ENCODE measurements at places on chromosomes 5 and 9. TPM values are rescaled to one million over a fixed set of nuclear protein-coding genes. Genes with fewer than 3 reads are reported as not detected.

The IGFBPL1 gene
- total RNA-seq, result 8.8 TPM

DNA sequence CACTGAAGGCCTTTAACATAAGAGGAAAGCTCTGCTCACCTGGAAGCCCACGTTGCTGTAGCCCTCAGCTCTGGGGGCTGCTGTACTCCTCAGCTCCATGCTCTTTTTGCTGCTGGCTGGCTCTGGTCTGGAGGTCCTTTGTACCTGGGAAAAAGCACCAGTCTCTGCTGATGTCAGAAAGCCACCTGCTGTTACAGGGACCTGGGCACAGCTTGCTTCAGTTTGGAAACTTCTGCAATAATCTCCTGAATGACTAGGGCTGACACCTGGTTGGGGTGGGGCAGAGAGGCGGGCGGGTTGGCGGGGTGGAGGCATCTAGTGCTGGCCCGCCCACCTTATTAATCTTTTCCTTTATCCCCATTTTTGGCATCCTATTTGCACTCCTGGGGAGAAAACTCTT, at the start of gene SLC28A3:
Gene SLC28A3 (minus strand): TSS at position 224 of the 400 bp plus-strand sequence. CDS start 125 bp downstream, at position 99.
- DNase-seq, result no peak

DNA sequence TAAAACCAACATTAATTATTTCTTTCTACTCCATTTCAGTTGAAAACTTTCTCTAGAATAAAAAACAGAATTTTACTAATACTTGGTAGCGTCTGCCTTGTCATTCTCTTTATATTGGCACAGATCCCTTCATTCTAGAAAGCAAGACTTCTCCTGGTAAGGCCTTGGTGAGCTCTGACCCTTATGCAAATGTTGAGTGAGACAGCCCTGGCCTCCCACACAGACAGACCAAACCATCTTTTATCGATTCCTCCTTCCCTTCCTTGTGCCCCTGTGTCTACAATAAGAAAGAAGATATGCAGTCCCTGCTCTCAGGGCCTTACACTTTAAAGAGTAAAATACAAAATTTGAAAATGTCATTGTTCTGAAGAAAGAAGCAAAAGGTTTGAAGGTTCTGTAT, 262.2 kb downstream of the EFNA5 start:
- DNase-seq, result no peak

GRCh38 chr5:134267366-134268018, 41.6 kb upstream of the PPP2CA start:
- DNase-seq, result no peak

- no peak for DNase-seq
These were observed 159.5 kb upstream of the GRAMD2B start for GRCh38 chr5:126263591-126264184.

The CCDC171 gene
- total RNA-seq, result 0.94 TPM

The RIC1 gene
- 22.0 TPM for total RNA-seq

DNA sequence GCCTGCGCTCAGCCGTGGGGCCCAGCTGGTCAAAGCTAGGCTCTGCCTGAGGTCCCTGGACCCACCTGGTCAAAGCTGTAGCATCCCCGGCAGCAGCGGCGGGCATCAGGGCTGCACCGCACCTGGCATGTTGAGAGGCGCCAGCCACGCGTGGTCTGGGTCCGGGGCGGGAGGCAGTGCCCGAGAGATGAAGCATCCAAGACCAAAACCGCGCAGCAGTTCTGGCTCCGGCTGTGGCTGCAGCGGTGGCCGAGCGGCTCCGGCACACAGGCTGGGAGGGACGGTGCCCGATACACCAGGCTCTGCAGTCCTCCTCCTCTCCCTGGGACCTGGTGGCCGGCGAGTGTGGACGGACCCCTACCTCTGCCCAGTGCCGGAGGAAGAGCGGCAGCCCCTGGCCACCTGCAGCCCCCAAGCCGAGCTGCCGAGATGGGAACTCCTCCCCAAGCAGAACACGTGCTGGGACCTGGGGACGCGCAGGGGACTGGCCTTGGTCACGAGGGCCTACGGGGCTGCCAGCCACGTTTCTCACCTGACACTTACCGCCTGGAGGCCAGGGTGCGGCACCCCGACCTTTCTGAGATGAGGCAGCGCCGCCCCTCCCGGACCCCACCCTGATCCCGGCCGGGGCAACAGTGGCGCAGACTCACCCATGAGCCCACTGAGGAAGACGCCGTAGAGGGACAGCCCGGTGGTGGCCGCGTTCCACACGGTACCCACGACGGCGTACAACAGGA, 33.0 kb downstream of the SLC9A3 start:
- no peak for DNase-seq

GRCh38 chr9:77486968-77487367, 161.2 kb downstream of the GNA14 start:
- DNase-seq, result no peak

GRCh38 chr5:102018690-102019089, 277.4 kb downstream of the SLCO4C1 start:
- DNase-seq, result no peak

DNA sequence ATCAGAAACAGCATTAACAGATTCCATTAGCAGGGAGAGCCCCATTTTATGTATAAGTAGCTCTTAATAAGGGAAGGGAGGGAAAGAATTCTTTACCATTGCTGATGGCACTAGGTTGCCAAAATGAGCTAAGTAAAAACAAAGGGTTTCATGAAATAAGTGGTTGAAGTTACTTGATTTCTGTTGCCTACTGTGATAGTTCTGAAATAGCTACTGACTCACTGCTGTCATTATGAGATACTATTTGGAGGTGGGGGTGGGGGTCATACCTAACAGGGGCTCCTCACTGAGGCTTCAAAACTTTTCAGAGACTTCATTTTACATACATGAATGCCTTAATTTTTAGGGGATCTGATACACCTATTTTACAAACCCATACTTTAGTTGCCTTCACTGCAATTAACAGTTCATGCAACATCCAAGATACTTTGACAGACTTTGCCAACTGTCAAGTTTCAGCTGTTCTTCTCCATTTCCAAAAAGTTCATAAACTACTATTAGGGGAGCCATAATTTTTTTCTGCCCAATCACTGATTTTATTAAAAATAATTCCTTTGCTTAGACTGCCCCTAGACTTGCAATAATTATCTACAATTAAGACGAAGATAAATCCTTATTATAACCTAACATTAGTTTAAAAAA, 4.6 kb downstream of the HOMER1 start:
- no peak for DNase-seq

- no peak for DNase-seq
These were observed 46.5 kb downstream of the CXXC5 start for GRCh38 chr5:139694556-139695177.

DNA sequence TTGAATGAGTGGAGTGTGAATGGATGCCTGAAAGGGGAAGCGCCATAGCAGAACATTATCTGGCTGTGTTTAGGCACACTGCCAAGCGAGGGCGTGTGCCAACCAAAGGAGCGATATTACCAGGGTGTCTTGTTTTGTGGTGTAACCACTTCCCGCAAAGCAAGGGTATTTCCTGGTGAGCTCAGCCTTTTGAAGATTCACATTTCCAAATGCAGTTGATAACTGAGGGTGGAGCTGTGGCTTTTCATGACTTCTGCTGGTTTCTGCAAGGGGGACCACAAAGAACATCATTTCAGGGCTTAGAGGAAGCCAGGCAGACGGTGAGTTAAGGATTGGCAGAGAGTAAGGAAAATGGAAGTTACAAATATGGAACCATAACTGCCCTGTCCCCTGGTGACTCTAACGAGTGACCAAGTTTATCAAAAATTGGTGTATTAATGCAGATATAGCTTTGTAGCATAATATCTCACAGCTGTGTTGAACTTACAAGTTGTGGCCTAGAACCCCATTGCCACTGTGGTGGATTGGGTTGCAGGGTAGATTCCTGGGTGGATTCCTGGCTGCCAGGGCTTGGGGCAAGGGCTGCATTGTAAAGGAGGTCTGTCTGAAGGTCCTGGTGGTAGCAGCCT, 71.4 kb downstream of the RALGPS1 start:
- peak; percentile 52 for DNase-seq

GRCh38 chr5:174093123-174093522, 47.6 kb downstream of the NSG2 start:
- DNase-seq, result no peak

DNA sequence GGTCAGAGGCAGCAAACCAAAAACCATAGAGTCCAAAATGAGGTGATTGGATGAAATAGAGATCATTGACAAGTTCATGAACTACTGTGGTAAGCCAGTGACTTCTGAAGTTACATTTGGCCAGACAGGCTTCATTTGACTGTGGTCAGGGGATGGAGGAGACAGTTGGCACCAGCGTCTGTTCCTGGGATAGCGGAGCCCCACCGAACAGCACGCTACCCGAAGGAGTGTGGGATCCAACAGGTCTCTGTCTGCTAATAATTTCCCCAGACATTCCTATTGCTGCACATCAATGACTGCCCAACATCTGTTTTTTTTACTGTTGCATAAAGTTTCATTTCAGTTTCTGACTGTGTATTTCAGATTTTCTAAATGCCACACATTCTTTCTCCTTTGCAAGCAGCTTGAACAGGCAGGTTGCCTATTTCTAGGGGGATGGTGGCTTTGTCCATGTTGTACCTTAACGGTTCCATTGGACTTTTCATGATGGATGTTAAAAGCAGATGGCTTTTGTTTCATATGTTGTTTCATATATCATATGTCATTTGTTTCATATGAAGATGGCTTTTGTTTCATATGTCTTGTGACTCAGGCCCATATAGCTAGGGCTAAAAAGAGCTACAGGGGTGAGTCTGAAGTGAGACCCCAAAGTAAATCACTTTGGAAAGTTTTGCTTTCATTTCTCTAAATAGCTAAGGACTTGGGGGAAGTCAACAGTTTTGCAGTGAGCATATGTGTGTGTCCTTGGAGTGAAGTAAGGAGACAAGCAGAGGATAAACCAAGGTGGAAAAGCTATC, 180.8 kb downstream of the GOLPH3 start:
- peak; percentile 72 for DNase-seq

DNA sequence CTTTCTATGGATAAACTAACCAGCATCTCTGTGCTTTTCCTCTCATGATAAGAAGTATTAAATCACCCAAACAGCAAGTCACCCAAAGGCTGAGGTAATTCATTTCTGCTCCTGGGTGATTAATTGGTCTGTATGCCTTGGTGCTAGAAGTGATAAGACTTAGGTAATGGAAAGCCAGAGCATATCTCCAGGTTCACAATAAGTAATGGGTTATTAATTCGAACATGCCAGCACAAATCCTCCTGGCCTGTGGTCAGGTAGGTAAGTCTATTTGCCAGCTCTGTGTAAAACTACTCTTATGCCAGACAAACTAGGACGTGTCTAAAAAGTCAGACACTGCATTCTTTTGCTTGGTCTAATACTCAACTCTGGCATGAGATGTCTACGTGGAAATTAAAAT, 11.2 kb upstream of the ENC1 start:
- DNase-seq, result no peak

The PDE4D gene
- total RNA-seq, result 18.4 TPM

The CKMT2 gene
- not detected for total RNA-seq

The TAF1L gene
- total RNA-seq, result not detected

The SLCO6A1 gene
- total RNA-seq, result not detected

DNA sequence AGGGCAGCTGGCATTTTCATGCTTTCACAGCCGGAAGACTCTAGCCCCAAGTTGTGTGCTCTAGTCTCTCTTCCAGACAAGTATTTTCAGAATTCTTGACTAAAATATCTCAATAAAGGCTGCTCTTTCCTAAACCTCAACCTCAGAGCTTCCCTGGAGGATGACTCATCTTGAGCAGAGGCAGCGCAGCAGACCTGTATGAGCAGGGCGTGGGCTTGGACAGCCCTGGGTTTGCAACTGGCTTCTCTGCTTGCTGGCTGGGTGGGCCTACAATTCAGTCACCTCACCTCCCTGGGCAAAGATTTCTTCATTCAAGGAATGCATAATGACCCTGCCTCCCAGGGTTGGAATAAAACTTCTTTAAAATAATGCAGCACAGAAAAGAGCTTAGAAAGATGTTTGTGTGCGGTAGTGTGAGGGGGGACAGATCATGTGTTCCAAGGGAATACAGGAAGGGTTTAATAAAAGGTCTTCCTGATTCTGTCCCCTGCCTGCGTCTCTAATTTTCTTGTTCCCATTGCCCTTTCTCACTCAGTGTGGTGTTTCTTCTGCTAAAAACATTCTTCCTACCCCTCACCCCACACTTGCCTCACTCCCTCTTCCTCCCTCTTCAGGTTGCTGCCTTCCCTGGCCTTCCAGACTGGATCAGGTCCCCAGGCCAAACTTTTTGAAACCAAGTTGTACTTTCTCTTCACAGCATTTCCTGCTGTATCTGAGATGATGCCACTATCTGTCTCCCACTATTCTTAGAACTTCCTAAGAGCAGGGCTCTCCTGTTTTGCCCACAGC, 39.4 kb upstream of the MAP1B start:
- peak; percentile 13 for DNase-seq

All from epithelial cell of proximal tubule (primary cell).